Esophagus muscularis mucosa (tissue), 4 donors: ENCODE measurements at places on chromosomes 6 and 20. TPM values are rescaled to one million over a fixed set of nuclear protein-coding genes. Genes with fewer than 3 reads are reported as not detected.

DNA sequence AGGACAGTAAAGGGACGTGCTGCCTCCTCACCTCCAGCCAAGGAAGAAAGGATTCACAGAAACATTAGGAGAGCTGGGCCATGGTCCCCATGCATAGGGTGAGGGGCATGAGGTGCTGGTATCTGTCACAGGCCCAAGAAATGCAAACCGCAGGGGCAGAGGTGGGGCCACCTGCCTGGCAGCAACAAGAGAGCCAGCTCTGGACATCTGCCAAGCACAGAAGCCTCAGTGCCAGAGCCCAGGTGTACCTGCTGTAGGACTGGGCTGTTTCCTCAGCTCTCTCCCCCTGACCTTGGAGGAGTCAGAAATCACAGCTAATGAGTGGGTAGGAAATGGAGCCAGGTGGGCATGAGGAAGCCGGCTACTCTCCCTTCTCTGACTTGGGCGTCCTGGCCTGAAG is 45.3 kb downstream of the SLC2A12 start:
- no peak for DNase-seq

- no peak for DNase-seq
Measured at GRCh38 chr20:41411391-41411847, 44.8 kb upstream of the EMILIN3 start.

DNA sequence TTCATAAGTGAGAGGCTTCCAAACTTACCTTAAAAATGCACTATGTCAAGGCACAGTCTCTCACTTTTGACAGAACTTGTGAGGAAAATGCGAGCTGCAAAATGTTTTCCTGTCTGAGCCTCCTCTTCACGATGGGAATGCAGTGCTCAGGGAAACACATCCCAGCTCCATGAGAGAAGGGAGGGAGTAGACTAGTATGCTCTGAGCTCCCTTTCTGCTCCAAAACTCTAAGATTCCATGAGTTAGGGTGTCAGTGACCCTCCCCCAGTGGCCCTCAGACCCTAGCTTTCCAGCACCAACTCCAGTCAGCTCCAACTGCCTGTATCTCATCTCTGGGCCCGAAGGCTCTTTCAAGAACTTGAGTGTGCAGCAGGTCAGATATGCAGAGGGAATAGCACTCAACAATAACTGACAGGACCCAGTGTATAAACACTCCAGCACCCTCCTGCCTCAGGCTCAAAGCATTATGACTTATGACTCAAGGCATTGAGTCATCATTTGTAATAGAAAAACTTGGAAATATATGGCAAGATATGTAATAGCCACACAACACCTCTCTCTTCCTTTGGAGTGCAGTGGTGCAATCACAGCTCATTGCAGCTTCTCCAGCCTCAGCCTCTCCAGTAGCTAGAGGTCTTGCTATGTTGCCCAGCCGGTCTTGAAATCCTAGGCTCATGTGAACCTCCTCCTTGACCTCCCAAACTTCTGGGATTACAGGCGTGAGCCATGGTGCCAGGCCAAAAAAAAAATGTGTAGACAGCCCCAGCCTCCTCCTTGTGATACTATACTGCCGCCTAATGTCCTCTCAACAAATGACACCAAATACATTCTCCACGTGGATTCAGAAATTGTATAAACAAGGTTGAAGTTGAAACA is 16.7 kb upstream of the ENTPD6 start:
- DNase-seq, result no peak

DNA sequence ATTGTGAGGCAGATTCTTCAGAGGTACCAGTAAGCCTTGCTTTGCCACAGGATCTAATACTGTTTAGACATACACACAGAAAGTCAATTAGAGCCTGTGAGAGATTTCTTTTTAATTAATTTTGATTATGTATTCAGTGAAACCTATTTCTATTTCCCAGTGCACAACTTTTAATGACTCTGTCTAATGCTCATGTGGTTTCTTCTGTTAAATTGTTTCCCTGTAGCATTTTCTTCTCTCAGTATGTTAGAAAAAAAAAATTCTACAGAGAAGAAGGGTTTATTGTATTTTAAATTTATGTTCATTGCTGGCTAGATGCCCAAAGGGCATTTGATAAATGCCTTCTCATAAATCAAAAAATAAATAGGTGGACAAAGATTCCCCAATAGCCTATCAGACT is 293.7 kb downstream of the C6orf118 start:
- DNase-seq, result no peak

GRCh38 chr6:89611666-89612065 is 26.9 kb downstream of the LYRM2 start:
- no peak for DNase-seq

- DNase-seq, result no peak
Measured at GRCh38 chr6:38997128-38997761, 51.3 kb upstream of the GLP1R start.

- no peak for DNase-seq
Measured at GRCh38 chr6:137277971-137278637, 58.9 kb upstream of the IFNGR1 start.

DNA sequence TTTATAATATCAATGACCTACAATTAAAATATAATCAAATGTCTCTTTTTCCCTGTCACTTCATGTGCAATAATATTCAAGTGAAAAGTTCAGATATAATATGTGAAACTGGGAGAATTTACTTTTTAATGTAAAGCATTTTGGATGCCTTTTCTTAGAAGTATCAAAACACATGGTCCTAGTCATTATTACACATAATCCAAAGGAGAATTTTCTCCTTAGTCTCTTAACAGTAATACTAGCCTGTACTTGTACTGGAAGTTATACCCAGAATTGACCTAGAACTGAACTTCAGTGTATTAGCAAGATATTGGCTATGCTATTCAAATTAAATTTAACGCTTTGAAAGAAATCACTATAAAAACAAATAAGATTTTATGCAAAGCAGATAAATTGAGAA is 842.6 kb upstream of the MANEA start:
- DNase-seq, result no peak

- no peak for DNase-seq
Measured at GRCh38 chr6:117494694-117495318, 12.3 kb downstream of the DCBLD1 start.

GRCh38 chr6:134980846-134981245 is 30.9 kb upstream of the ALDH8A1 start:
- DNase-seq, result no peak

GRCh38 chr20:58749098-58749769 is 56.6 kb downstream of the NPEPL1 start:
- DNase-seq, result peak; percentile 84

- DNase-seq, result no peak
Measured at GRCh38 chr20:57810511-57811373, 100.9 kb upstream of the PMEPA1 start.

- no peak for DNase-seq
Measured at GRCh38 chr6:47476781-47477496, 650 bp upstream of the CD2AP start.

DNA sequence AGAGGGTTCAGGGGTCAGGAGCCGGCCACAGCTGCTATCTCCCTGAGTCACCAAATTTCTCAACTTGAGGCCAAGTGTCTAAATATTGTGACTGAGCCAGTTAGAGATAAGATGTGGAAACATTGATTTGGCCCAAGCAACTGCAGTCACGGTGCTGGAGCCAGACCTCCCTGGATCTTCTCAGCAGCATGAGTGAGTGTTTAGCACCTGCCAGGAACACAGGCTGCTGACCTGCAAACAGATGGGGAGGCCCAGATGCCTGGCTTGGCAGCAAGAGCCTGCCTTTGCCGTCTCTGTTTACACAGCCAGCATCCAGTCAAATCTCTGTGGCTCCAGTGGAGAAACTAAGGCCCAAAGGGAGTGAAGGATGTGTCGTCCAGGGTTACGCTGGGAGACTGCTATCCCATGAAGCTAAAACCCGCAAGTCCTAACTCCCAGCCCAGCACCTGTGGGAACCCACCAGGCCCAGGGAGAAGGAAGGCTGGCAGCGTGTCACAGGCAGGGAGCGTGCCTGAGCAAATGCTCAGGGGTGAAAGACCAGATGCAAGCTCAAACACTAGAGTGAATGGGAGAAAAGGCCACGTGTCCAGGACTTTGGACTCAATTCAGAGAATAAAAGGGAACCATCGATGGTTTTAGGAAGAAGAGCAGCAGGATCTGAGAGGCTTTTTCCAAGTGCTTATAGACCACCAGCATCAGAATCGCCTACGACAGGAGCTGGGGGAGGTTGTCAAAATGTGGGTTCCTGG is 15.9 kb upstream of the PTGIS start:
- DNase-seq, result no peak

DNA sequence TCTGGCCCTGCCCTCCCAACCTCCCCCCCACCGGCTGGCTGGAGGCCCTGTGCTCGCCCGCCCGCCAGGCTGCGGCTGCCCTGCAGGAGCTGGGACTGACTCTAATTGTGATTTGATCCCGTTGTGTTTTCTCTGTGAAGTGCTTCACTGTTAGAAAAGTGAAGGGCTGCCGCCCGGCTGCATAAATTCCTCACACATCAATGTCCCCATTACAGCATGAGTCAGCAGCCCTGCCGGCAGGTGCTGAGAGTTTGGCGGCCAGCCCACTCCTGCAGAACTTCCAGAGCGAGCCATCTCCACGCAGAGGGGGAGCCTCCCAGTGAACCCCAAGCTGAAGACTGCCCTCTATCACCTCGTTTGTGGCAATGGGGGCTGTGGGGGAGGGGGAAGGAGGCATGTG is 137.9 kb downstream of the DLL1 start:
- DNase-seq, result no peak

- DNase-seq, result no peak
Measured at GRCh38 chr20:62511300-62511914, 35.6 kb upstream of the GATA5 start.

GRCh38 chr20:32527447-32528055 is 57.6 kb downstream of the NOL4L start:
- DNase-seq, result no peak

- no peak for DNase-seq
Measured at GRCh38 chr6:16651871-16652270, 109.4 kb downstream of the ATXN1 start.

DNA sequence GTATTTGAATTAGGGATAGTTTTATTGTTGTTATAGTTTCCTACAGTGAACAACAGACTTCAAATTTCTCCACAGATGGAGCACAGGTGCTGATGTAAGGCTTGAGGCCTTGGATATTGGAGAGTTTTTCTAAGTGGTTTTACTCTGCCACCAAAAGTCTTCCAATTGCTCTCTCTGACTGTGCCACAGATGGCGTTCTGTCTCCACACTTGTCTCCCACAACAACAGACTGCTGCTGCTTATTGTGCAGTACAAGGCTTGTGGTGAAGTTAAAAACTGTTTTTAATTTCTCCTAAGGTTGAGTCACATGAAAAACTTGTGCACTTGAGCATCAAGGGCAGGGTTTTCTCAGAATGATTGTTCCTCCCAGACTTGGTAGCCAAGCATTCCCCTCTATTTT is 460.9 kb upstream of the KHDRBS2 start:
- DNase-seq, result no peak

DNA sequence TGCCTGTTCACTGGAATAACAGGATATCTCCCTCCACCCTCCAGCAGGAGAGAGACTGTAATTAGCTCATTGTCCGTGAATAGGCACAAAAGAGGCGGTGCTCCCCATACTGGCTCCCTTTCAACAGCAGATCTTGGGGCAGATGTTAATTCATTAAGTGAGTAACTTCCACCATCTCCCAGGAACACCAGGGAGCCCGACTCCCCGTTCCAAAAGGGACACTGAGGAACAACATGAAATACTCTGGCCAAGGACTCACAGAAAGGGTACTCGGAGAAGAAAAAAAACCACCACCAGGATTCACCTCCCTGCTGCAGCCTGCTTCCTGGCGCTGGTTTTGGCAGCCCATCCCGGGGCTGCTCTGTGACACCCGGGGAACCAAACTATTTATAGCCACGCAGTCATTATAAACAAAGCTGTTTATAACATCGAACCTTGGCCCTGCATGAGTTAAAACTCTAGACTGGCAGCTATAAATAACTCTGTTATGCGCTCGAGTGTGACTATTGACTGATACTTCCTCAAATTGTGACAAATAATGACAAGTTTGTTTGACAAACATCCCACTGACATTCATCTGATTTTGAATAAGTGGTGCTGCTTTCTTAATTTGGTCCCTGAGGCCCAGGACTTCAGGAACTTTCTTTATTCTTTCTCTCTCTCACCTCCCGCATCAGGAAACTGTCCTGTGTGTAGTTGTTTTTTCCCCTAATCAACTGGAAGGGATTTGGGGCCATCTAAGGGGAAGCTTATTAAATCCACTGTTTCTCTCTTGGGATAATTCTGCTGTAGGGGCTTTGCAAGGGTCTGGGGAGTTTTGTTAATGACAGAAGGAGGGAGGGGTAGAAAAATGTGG is 521.6 kb downstream of the CD83 start:
- DNase-seq, result no peak

DNA sequence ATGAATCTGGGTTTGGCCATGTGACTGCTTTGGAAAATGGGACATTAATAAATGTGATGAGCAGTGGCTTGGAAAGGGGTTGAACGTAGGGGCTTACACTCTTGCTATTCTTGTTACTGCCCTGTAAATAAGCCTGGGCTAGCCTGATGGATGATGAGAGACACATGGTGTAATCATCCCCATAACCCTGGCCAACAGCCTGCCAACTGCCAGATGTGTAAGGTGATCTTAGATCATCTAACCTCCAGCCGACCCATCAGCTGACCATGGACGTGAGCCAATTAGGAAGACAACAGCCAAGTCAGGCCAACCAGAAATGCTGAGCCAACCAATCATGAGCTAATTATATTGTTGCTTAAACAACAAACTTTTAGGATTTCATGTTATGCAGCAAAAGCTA is 25.2 kb downstream of the FBXO30 start:
- no peak for DNase-seq

DNA sequence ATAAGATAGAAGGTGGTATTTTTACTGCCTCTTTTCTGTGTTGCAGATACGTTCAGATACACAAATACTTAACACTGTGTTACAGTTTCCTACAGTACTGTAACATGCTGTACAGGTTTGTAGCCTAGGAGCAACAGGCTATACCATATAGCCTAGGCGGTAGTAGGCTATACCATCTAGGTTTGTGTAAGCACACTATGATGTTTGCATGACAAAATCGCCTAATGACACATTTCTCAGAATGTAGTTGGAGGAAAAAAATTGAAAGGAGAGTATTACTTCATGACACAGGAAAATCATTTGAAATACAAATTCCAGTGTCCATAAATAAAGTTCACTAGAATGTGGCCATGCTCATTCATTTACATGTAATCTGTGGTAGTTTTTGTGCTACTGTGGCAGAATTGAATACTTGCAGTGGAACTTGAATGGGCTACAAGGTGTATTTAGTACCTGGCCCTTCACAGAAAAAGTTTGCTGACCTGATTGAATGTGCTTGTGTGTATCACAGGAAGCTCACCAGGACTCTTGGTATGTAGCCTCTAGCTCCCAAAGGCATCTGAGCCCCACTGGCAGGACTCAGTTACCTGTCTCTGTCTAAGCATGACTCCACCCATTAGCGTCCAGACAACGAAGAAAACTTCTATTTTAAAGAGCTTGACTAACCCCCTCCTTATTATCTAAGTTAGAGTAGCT is 18.8 kb downstream of the TOP1 start:
- DNase-seq, result no peak

TUBB1 gene
- total RNA-seq, result not detected

OR12D3 gene
- not detected for total RNA-seq

HLA-DQA1 gene
- 1.7 TPM for total RNA-seq

SLC52A3 gene
- 1.7 TPM for total RNA-seq

SPATS1 gene
- total RNA-seq, result not detected
